ENCODE measurements at places on chromosomes 3 and 15.
A peak's percentile ranks its signal among the peaks of the same experiment; 100 is the strongest.

DNA sequence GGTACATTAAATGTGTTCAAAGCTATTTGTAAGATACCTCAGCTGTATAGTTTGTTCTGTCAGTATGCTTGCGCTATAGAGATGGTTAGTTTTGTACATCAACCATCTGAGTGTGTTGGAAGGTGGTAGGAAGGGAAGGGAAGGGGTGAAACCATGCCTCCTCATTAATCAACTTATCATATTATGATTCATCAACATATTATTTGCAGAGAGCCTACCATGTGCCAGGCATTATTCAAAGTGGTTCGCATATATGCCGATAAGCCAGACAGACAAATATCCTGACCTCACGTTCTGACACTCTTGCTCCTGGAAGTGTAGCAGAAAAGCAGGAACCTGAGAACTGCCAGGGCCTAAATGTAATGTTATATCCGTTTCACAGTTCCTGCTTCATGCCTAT is 248.1 kb upstream of the NR2E3 start:
- no peak for DNase-seq

DNA sequence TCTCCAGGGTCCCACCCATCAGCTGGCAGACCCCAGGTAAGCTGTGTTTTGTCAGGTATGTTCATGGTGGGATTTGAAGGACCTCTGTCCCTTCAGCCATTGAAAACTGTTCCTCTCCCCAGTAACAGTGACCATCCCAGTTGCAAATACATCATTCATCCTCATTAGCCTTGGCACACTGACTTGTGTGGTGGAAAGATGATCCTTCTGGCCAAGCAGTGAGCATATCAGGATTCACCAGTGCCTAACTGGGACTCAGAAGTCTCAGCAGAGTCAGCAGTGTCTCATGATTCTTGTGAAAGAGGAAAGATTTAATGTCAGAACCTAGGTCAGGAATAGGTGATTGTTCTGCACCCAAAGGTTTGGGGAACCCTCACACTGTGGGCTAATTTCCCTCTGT is 90.2 kb downstream of the DNAJB8 start:
- no peak for DNase-seq

GRCh38 chr3:41987627-41988026 is 25.7 kb upstream of the ULK4 start:
- DNase-seq, result no peak

DNA sequence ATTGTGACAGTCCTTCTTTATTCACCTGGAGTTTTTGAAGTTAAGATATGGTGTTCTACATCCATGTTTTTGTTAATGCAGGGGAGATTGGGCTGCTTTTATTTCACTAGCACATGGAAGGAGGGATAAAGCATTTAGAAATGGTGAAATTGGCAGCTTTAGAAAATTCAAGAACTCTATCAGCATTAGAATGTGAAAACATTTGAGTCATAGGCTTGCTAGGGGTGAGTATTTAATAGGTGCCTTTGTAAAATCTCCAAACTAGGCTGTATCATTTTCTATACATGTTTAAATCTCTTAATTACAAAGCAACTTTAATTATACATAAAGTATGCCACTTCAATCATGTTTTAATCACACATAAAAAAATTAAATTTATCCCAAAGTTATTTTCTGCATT is 12.9 kb downstream of the NLGN1 start:
- DNase-seq, result no peak

DNA sequence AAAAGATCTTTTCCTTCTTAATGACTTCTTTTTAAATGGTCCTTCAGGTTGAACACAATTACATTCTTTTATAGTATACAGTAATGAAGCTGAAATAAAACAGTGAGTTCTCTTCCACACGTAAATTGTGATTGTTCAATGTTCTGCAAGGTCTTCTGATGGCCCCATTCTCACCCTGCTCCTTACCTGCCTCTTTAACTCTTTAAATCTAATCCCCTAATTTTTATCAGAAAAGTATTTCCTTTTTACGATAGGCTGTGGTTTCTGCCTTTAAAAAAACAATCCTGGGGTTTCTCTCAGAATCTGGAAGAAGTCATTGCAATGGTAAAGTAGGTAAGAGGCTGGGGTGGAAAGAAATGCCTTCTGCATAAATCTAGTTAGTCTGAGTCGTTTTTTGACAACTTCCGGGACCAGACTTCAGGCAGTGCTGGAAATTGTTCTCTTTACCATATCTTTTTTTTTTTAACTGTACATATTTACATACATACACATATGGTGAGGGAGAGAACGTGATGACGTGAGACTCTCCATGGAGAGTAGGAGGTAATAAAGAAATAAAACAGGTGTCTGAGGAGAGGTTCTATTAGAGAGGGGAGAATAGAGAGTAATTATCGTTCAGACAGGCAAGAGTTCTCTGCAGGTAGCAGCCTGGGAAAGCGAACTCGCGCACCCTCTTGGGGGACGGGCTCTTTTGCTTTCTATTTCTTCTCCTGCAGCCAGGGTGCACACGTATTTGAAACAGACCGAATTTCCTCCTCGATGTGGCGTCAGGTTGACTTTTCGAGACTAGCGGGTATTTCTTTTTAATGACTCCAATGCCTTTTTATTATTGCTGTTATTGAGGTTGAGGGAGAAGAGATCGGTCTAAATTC is at the start of gene SIDT1:
TSS of gene SIDT1 (plus strand) at position 730 of the 872 bp plus-strand sequence. CDS start 467 bp downstream, outside the sequence.
- peak; percentile 48 for DNase-seq

All from NCI-H345 (cell line).